ENCODE measurements at places on chromosomes 5 and 9.

DNA sequence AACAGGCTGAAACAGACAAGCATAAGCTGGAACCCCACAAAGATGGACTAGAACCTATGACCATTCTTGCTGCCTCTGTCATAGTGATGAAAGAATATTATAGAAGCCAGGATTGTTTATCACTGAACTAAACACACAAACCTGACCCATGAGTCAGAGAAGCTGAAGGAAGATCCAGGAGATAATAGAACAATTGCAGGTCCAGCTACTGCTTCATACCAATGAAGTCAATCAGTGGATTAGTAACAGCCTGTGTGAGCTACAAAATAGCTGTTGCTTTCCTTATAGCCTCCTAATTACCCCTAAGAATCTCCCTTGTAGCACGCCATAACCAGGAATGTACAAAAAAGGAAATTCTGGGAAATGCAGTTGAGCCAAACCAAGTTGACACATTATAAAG is 459.9 kb upstream of the ZNF462 start:
- no peak for DNase-seq

GRCh38 chr5:54673523-54674225 is 156.1 kb downstream of the SNX18 start:
- no peak for DNase-seq

- no peak for DNase-seq
Measured at GRCh38 chr5:40628407-40628806, 51.3 kb upstream of the PTGER4 start.

DNA sequence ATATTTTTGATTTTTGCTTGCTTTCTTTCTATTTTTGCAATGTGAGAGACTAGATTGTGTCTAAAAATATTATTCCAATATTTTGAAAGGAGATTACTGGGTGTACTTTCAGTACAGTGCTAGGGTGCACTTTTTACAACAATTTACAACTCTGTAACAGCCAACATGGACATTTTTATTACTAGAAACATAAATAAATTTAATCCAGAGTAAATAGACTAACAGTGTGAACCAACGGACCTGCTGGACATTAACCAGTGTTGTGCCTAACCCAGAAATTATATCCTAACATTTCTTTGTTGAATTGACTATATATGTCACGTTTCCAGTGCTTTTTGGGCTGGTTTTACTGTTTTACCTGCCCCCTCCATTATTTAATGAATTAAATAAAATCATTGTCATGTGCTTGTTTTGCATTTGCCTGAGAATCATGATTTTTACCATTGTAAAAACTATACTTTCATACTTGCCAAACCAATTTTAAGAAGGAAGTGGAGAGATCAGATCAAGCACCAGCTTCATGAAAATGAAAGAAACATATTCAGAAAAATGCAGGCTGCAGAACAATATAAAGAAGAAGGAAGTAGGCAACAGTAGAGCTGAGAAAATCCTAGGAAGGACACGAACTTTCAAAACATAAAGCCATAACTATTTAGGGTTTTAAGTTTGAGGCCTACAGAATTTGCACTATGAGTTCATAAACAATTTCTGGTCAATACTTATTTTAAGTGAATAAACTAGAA is 400.8 kb upstream of the PIK3R1 start:
- DNase-seq = no peak

GRCh38 chr5:164735334-164735733 is 1229.9 kb downstream of the MAT2B start:
- DNase-seq = no peak

GRCh38 chr5:59660737-59661136 is 232.8 kb downstream of the PDE4D start:
- no peak for DNase-seq

GRCh38 chr5:173913686-173914321 is 25.7 kb downstream of the CPEB4 start:
- no peak for DNase-seq

GRCh38 chr9:108569624-108570023 is 286.2 kb downstream of the ACTL7B start:
- DNase-seq = no peak

- DNase-seq = no peak
Measured at GRCh38 chr9:137689745-137690529, 71.1 kb downstream of the EHMT1 start.

DNA sequence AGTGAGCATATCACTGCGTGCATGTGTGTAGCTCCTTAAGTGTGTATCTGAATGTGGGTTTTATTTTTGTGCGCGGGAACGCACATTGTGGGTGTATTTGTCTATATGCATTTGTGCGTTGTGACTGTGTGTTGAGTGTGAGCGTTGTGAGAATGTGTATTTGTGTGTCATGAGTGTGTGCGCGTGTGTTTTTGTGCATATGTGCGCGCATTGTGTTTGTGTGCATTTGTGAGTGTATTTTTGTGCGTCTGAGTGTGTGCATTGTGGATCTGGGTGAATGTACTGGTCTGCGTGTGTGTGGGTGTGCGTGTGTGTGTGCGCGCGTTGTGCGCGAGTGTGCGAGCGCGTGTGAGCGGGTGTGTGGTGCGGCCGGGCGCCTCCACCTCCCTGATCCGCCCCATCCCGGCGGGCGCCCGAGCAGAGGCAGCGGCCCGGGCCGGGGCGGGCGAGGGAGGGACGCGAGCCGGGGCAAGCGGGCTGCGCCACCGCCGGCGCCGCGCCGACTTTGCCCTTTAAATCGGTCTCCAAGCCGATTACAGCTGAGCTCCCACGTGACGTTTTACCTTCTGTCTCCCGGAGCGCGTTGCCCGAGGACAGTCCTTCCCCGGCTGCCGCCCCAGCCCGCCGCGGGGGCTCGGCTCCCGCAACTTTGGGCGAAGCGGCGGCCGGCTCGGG is at the start of gene RASGRF2:
RASGRF2 (plus strand) TSS at position 596 of the 675 bp plus-strand sequence. CDS start 376 bp downstream, outside the sequence.
- no peak for DNase-seq

DNA sequence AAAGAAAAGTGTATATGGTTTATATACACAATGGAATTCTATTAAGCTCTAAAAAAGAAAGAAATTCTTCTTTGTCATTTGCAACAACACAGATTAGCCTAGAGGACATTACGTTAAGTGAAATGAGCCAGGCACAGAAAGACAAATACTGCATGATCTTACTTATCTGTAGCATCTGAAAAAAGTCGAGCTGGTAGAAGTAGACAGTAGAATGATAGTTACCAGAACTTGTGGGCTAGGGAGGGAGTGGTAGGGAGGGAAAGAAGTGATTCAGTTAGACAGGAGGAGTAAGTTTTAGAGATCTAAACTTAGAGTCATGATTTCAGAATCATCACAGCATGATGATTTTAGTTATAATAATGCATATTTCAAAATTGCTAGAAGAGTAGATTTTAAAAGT is 184.6 kb downstream of the TLE4 start:
- no peak for DNase-seq

- no peak for DNase-seq
Measured at GRCh38 chr5:69105996-69106906, 12.4 kb downstream of the SLC30A5 start.

GRCh38 chr9:129994882-129995281 is 48.1 kb downstream of the FNBP1 start:
- DNase-seq = no peak

- DNase-seq = no peak
Measured at GRCh38 chr9:95409650-95410426, 92.3 kb upstream of the FANCC start.

DNA sequence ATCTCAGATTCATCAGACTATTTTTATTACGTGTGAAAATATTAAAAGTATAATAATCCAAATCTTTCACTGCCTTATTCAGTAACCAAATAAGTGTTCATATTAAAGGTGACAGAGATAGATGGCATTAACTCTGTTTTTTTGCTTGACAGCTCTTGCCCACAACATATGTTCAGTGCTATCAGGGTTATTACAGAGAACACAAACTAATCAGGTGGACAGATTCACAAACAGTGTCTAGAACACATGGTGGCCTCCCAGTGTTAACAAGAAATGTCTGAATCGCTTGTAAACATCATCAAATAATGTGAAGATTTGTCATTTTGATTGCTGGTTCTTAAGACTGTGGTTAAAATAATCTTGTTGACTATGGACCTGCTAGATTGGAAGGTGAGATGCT is 609.1 kb upstream of the GRAMD2B start:
- no peak for DNase-seq

DNA sequence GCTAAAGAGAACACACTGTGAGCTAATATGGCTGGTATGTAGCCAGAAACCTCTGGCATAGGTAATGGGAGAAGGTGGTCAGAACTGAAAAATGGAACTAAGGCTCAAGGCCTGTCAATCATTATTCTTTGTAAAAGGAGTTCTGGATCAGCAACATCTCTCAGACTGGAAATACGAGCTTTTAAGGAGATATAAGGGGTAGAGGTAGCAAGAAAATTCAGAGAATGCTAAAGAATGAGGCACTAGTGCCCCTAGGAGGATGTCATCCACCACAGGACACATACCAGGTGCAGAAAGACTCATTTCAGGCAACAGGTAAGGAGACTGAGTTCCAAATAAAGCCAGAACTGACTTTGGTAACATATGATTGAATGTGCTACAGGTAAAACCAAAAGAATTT is 18.9 kb upstream of the MOCS2 start:
- no peak for DNase-seq

DNA sequence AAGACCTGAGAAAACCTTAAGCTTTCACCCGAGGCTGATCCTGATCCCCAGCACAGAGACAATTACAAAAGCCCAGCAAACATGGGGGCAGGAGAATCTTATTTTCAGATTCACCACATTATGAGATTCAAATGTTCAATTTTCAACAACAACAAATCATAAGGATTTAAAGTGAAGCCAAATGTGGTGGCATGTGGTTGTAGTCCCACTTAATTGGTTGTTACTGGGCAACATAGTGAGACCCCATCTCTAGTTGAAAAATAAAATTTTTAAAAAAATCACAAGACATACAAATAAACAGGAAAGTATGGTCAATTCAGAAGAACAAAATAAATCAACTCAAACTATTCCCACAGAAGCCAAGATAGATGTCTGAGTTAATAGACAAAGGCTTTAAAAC is 3.9 kb upstream of the RABGAP1 start:
- no peak for DNase-seq

GRCh38 chr9:137764981-137765380 is 112.6 kb upstream of the CACNA1B start:
- DNase-seq = no peak

Measured in stimulated activated CD8-positive, alpha-beta memory T cell treated with anti-CD3 and anti-CD28 coated beads, Interleukin-4, amount 100 ng/mL, for 1 hour (primary cell).